Panc1 (cell line): ENCODE measurements at places on chromosomes 2 and 18.

GRCh38 chr18:37953876-37954275 lies 388.3 kb upstream of the CELF4 start:
- DNase-seq, result no peak

DNA sequence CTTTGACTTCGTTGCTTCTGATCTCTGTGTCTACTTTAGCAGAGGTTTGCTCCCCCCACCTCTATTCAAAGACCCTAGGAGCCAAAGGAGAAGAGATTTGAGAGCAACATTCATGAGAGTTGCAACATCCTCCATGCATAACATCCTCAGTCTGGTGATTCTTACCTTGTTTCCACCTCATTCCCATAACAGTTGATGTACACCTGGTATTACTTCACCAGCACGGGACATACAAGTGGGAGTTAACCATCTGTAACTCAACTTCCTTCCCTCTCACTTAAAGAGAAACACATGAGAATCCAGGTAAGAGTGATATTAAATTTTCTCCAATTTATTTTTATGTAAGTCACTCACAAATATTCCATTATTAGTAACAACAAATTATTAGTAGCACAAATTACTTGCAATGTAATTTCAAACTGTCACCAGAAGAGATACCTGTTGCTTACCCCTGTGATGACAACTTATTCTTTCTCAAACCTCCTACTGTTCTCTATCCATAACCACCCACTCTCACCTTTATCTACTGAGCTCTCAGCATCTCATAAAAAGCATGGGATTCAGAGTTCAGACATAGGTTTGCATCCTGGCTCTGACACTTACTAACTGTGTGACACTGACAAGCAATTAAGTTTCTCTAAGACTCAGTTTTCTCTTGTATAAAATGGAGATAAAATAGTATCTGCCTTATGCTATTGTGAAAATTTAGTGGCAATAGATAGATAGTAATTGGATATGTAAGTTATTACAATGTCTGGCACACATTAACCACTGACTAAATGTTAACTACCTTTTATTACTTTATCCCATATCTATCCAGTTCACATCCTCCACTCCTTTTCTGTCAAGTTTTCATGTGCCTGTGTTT lies 184.6 kb upstream of the SRD5A2 start:
- DNase-seq, result no peak

- DNase-seq, result no peak
Observed at GRCh38 chr18:9849407-9850283, 36.1 kb upstream of the TXNDC2 start.

DNA sequence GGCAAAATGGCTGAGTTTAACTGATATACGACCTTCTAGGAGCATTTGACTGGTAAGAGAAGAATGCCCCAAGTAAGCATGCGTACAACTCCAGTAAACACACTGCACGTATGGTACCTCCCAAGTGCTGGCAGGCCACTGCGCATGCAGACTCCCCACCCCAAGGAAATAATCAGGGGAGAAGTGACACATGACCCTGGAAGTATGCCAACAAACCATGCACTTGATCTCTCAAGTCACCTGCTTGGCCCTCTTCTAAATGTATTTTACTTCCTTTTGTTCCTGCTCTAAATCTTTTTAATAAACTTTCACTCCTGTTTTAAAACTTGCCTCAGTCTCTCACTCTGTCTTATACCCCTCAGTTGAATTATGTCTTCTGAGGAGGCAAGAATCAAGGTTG lies 129.8 kb upstream of the COL5A2 start:
- no peak for DNase-seq

DNA sequence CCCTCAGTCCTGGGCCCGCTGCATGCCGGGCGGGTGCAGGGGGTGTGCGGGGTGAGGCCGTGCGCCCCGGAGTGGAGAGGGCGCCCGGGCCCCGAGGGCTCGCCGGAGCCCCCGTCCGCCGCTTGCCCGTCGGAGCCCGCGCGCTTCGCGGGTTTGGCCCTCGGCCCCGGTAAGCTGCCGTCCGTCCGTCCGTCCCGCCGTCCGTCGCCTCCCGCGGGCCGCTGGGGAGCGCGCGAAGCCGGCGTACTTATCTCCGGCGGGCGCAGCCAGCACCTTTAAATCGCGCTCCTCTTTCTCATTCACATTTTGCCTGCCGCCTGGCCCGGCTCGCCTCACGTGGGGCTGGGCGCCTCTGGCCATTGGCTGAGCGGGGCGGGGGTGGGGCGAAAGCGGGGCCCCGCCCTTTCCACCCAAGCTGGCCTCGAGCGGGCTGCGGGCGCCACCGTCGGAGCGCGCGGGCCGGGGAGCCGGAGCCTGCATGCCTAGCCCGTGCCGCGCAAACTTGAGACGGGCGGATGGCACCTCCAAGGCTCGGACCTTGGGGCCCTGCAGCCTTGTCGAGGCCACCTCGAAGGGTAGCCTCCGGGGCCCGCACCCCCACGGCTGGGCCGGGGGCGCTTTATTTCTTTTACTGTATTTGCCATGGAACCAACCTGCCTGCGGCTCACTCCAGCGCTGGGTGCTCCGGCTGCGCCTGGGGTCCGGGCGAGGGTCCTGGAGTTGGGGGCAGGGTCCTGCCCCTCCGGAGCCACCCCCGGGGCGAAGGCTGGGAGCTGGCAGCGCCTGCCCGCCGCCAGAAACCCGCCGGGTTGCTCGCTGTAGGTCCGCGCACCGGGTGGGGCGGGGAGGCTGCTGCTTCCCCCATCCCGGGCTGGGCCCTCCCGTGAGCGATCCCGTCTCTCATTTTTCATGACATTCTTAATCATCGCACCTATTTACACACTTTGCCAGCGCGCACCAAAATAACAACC lies at the start of gene GBX2:
Gene GBX2, minus strand, starts transcription at position 277 of the 971 bp plus-strand sequence. CDS start 415 bp downstream, outside the sequence.
- no peak for DNase-seq

DNA sequence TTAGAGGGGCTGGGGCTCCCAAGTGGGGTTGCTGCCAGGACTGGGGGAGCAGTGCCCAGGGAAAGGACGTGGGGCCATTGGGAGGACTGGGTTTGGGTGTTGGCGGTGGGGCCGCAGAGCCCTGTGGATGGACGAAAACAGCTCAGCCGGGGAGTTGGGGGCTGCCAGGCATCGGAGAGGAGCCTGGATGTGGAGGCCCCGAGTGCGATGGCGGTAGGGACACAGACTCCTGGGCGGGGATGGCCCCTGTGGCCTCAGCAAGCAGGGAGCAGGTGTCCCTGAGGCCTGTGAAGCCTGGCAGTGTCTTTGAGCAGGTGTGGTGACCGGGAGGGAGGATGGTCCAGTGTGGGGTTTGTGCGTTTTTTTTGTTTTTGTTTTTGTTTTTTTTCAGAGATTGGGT lies 13.3 kb downstream of the CTDP1 start:
- no peak for DNase-seq
